Stimulated activated CD4-positive, alpha-beta T cell treated with anti-CD3 and anti-CD28 coated beads, Interleukin-4, amount 100 ng/mL, for 48 hours (primary cell): ENCODE measurements at places on chromosomes 5 and 9.

GRCh38 chr5:125254267-125254666, 507.8 kb upstream of the ZNF608 start:
- no peak for DNase-seq

- DNase-seq: no peak
Observed at GRCh38 chr5:93599399-93600120, 16.5 kb downstream of the NR2F1 start.

- no peak for DNase-seq
Observed at GRCh38 chr5:132776938-132777208, 166 bp downstream of the SEPTIN8 start.

GRCh38 chr5:82560561-82560960, 282.4 kb upstream of the RPS23 start:
- no peak for DNase-seq

DNA sequence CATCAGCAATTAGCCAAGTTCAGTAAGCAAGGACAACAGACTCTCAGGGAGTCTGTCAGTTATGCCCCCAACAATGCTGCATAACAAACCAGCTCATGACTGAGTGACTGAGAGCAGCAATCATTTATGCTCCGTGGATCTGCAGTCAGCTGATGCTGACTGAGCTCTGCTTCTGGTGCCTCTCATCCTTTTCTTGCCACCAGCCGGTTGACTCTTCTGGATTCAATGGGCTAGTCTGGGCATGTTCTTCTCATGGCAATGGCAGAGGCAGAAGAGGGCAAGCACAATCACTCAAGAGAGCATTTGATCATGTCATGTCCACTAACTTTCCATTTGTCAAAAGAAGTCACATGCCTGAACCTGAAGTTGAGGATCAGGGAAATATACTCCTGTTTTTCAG, 157.0 kb upstream of the NTRK2 start:
- no peak for DNase-seq

DNA sequence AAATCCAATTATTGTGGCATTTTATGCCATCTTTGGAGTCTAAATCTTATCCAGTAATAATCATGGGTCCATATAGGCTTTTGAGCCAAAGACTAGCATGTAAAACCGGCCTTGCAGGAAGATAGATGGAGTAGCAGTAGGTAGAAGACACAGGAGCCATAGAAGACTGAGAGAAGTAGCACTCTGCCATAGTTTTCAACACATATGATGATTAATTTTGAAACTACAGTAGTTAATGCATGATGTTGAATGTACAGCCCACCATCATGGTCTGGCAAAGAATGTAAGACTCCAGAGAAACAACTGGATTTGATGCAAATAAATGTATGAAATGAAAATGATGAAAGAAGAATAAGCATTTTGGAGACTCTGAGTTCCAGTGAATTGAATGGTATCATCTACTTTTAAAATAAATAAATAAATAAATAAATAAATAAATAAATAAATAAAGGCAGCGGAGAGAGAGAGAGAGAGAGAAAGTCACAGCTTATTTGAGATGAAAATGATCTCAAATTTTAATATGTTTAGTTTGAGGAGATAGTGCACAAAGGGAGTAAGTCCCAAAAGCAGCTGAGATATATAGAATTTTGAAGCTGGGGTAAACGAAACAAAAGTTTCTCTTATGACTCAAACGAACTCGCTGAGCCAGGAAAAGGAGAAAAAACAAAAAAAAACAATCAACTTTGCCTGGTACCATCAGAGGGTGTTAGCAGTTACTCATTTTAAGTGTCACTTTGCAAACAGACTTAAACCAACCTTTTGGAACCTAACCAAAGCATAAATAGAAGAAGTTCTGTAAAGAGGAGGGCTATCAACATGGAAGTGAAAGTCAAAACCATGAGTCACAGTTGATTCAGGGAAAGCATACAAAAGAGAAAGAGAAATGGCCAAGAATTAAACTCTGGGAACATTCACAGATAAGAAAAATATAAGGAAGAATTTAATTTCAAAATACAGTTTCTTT, 388.7 kb downstream of the CETN3 start:
- no peak for DNase-seq

DNA sequence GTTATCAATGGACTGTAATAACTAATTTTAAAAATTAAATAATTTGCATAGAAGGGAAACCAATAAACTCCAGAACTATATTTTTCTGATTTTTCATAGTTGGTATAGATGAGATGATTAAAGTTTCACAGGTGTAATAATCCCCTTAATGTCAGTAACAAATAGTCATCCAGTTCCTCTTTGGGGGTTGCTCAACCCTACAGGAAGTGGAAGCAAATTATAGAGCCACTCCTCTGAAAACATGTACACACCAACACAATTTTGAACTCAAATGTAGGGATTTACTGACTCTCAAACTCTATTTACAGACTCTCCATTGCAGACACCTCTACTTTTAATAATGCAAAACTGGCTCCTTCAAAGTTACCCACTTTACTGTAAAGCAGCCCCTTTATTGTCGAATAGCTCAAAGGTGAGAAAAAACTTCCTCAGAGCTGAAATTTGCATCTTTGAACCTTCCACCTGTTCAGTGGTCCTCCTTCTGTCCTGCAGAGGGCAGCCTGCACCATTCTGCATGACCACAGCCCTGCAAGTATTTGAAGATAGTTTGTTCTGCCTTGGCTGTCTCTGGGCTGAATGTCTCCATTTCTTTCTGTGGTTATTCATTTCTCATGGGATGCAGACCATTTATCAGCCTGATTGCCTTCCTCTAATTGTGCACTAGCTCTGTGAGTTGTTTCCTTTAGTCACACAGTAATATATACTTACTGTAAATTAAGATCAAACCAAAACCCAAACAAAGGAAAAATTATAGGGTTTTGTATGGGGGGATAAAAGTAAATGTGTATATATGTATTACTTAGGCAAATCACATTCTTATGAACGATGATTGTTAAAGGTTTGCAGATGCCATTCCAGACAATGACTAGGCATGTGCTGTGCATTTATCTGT, 383.2 kb upstream of the SGCD start:
- no peak for DNase-seq

DNA sequence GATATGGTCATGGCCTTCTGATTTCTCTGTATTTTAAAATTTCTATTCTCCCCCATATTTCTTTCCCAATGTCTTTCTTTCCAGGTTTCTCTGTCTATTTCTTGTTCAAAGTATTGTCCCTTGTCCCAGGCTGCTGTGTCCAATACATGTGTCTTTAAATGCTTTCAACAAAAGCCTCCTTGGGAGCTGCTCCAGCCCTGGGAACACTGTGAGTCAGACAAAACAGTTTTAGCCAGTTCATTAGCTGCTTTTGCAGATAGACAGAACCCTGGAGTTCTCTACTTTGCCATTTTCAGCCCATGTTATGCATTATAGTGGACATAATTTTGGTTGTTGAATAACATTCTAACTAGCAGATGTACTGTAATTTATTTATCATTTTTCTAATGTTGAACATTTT, 20.5 kb upstream of the JAK2 start:
- no peak for DNase-seq

- no peak for DNase-seq
Observed at GRCh38 chr9:95516734-95517558, at the start of gene PTCH1. Gene PTCH1 (minus strand): TSS chr9:95516971.

DNA sequence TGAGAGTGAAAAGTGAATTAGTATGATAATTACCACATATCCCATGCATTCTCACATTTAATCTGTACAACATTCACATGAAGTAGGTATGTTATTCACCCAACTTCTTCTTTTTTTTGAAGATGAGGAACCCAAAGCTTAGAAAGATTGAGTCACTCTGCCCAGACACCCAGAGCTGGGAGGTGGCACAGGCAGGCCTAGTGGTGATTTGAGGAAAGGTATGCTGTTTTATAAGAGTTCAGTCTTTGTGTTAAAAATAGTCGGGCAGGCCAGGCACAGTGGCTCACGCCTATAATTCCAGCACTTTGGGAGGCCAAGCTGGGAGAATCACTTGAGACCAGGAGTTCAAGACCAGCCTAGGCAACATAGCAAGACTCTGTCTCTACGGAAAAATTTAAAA, 285.3 kb downstream of the NR3C1 start:
- DNase-seq: no peak

- DNase-seq: peak; percentile 61
Observed at GRCh38 chr5:147782110-147783028, at the start of gene JAKMIP2. Gene JAKMIP2 (minus strand): TSS chr5:147782728. CDS start chr5:147671806, 110,922 bp downstream.

DNA sequence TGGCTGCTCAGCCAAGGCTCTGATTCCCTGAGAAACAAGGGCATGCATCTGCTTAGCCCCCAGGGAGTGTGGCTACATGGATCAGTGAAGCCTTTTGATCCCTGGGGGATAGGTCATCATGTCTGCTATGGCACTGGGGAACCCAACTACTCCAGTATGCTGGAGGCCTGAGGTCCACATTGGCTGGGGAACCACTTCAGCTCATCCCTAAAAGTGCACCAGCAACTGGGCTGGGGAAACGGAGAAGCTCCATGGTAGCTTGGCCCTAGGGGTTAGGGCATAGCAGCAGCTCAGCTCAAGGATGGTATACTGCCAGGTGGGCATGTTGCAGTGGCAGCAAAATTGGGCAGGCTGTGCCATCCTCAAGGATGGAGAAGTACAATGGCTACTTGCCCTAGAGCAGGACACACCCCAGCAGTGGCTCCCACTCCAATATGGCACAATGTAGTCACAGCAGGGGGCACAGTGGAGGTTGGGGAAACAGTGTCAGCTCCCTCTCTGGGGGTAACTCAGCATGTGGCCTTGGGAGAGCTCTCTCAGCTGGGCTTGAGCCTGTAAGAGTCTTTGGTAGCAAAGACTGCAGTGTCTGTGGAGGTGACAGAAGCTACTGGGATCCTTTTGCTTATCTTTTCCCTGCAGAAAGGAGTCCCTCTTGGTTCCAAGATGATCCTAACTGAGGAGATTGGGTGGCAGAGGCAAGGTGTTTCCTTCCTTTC, 111.5 kb upstream of the FSTL4 start:
- DNase-seq: no peak

DNA sequence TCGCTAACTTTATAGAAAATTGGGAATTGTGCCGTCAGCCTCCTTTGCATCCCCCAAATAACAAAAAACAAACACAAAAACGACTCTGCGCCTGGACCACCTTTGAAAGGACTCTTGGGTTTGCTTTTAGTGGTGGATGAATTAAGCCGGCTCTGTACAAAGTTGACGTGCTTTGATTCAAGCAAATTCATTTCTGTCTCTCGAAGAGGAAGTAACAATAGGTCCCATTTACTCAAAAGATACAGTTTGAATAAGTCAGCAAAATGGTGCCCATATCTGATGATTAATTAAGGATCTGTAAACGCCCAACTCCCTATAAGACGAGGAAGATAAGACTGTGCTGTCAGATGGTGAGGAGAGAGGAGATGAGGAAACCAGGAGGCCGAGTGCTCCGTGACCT, 67.8 kb downstream of the AK8 start:
- DNase-seq: no peak

- DNase-seq: no peak
Observed at GRCh38 chr9:37922363-37923117, 18.6 kb upstream of the SLC25A51 start.

- DNase-seq: no peak
Observed at GRCh38 chr5:161286066-161286655, 260.4 kb downstream of the GABRB2 start.

GRCh38 chr5:155529362-155529761, 515.8 kb downstream of the KIF4B start:
- DNase-seq: no peak

DNA sequence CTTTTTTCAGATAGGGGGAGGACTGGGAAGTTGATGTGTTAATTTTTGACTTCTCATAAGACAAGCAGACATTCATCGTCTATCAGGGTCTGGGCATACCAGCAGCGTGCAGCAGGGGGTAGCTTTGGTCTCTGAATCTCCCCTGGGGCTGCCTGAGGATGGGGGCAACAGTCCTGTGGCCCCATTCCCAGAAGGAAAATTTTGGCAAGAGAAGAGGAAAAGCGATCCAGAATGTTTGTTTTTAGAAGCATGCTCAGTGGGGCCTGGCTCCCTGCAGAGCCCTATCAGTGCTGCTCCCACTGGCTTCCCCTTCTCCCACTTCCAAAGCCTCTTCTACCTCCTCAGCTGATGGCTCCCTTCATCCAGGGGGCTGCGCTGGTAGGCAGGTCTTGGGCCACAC, 194.8 kb upstream of the IL12B start:
- no peak for DNase-seq

DNA sequence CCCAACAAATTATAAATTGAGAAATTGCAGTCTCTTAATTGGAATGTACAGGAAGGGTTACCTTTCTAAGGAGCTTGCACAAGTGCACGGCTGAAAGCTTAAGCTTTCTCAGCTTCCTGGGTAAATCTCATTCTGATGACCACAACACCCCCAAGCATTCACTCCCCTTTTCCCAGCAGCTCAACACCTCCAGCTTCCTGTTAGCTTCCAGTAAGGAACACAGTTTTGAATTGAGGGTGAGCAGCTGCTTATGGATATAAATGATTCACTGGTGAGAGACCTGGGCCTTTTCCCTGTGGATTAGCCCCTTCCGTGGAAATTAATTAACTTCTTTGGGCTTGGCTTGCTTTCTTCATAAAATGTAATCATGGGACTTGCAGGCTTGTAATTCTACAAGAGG, 101.2 kb downstream of the SLC28A3 start:
- no peak for DNase-seq

- no peak for DNase-seq
Observed at GRCh38 chr9:16410601-16411280, 459.7 kb downstream of the BNC2 start.

GRCh38 chr5:153891394-153891793, 147.3 kb downstream of the FAM114A2 start:
- no peak for DNase-seq

DNA sequence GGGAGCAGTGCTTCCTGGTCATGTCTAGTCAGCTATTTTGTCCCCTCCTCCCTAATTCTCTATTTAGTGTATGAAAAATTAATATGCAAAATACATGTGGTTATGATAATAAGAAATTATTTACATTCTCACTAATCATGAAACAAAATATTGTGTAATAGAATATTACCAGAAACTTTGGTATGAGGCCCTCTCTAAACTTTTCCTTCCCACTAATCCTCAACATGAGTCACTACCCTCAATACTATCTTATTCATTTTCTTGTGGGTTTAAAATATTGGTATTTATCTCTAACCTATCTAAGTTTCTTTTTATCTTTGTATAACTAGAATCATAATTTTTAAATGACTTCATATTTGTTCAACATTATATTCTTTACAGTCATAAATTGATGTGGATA, 545.9 kb upstream of the PTPRD start:
- DNase-seq: no peak

- no peak for DNase-seq
Observed at GRCh38 chr5:15384176-15384575, 115.8 kb upstream of the FBXL7 start.

GRCh38 chr9:134870746-134871662, 9.6 kb upstream of the FCN2 start:
- DNase-seq: no peak

GRCh38 chr9:87309236-87309635, 188.4 kb upstream of the DAPK1 start:
- DNase-seq: no peak
